SHP77 (cell line): ENCODE measurements at places on chromosomes 12 and 14.

DNA sequence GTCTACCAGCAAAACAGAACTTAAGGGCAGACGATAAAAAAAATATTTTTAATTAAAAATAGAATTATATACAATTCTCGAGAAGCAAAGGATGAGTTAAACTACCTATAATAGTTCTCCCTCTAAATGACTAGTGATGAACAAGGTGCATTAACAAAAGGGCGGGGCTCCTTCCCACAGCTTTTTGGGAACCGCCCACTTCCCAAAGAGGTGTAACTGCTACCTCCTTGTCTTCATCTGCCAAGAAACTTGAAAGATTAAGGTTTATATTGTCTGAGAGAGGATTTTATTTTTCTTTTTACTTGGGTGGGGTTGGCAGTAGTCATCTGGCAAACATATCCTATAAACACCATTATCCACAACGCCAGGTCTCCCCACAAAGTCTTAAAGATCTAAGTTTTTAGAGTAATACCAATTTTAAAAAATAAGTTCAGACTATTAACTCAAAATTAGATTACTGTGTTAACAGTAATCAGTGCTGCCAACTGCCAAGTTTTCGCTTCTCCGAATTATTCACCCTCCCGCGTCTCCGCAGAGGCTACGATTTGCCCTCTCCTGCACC is 938 bp downstream of the RALGAPA1 start:
- no peak for DNase-seq

GRCh38 chr12:46608431-46609272 is 217.1 kb downstream of the SLC38A4 start:
- no peak for DNase-seq

DNA sequence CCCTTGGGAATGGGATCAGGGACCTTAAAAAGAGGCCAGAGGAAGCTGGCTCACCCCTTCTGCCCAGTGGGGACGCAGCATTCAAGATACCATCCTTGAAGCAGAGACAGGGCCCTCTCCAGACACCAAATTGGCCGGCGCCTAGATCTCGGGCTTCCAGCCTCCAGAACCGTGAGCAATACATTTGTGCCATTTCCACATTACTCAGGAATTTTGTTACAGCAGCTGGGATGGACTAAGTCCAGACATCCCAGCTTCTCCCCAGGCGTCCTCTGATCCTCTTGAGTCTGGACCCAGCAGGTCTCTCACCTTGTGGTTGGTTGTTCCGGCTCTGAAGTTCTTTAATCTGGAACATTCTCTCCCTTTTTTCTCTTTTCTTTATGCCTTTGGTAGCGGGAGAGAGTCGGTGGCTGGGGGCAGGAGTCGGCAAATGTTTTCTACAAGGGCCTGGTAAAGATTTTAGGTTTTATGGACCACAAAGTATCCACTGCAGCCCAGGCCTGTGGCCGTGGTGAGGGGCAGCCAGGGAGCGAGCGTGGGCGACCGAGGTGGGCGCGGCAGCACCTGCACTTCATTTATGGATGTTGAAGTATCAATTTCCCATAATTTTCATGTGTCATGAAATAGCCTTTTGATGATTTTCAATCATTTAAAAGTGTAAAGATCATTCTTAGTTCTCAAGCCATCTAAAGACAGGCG is 4.8 kb downstream of the CEP170B start:
- DNase-seq = no peak

DNA sequence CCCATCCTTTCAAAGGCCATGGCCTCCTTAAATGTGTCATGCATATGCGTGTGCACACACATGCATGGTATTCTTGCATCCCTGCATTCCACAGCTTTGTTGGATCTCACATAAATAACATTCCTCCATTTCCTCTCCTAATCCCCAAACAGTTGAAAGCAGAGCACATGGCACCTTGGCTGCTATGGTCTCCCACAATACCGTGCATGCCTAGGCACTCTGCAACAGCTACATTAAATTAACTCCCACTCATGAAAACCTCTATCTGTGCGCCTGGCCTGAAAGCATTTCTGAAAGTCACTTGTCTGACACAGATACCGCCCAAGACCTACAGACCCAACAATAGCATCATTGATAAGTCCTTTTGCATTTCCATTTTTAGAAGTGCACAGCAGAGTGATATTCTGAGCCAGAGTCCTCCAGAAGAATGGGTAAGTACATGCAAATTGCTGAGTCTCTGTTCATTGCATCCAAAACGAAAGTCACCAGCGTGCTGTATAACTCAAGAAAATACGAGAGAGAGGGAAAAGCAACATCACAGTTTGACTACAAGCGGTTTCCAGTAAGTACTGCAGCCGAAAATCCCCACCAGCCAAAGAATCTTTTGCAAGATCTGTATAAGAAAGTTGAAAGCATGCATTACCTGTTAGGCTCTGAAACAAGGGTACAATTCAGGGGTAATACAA is 436 bp downstream of the ASB2 start:
- no peak for DNase-seq

- DNase-seq = no peak
Measured at GRCh38 chr14:89207925-89208328, 209.1 kb downstream of the FOXN3 start.

DNA sequence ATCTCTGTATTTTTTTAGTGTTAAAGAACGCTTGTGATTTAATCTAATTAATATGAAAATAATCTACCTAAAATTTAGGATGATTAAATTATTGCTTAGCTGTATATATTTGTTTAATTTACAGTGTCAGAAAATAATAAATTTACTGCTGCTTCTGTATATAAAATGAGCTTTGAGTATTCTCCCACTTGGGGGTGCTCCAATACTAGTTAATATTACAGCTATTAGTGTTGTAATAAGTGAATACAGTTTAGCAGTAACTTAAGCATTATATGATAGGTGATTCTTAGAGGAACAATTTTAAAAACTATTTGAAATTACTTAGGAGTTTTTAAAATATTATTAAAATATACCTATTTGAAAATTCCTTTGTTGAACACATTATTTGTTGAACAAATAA is 62.2 kb downstream of the PAPOLA start:
- no peak for DNase-seq
